ENCODE measurements at places on chromosomes 16 and 17.

DNA sequence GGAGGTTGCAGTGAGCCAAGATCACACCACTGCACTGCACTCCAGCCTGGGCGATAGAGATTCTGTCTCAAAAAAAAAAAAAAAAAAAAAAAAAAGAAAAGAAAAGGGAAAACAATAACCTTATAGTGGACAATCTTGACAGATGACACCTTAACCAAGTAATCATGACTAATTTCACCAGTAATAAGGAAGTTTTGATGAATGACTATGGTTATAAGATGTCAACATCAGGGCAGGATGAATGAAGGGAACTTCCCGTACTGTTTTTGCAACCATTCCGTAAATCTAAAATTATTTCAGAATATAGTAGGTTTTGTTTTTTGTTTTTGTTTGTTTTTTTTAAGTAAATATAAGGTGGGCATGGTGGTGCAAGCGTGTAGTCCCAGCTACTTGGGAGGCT is 23.0 kb downstream of the GSPT1 start:
- no peak for DNase-seq

DNA sequence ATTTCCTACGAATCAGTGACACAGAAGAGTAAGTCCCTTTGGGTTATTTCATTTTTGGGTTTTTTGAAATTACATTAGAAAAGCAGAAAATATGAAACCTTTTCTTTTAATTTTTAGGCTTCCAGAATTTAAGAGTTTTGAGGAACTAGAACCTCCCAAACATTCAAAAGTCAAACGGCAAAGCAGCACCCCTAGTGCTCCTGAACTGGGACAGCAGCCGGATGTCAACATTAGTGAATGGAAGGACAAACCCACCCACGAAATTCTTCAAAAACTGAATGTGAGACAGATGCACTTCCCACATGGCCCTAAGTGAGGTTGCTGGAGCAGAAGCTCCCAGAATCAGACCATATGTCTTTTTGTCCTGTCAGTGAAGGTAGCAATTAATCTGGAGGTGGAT is 199.4 kb downstream of the PHKB start:
- no peak for DNase-seq

GRCh38 chr16:3475604-3476375 is 19.5 kb downstream of the C16orf90 start:
- DNase-seq: no peak

GRCh38 chr16:88842806-88843205 is 13.9 kb downstream of the GALNS start:
- DNase-seq: no peak

DNA sequence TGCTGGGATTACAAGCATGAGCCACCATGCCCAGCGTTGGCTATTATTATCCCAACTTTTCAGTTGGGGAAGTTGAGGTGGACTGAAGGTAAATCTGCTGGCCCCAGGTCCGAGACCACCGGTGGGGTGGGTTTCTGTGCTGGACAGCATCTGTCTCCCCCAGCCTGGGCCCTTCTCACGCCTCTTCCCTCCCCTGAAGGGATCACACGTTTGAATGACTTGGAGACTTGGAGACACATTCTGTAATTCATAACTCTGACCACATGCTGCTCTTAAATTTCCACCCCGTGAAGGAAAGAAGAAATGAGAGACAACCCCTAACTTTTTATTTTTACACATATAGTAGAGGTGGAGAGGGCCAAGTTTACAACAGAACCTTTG is 109.8 kb downstream of the MSI2 start:
- no peak for DNase-seq

DNA sequence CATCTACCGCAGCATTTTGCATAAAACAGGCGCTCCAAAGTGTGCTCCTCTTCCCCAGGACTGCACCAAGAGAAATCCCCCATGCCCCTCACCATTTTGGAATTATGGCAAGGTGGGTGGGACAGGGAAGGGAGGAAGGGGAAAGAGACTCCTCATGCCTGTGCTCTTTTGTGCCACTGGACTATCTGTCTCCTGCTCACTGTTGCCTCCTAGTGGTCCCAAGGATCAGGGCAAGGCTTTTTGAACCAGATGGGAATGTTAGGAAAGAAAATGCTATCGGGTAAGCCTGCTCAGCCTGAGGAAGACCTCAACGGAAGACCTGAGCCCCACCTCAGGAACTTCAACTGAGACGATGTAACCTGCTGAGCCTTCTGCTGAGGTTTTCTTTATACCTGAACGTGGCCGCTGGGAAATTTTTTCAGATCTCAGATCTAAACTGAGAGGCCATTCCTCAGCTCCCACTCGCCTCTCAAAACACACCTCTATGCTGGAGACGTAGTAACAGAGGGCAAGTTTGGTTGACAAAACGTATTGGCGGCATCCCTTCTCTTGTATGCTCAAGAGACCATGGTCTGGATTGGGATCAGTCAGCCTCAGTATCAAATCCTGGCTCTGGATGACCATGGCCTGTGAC is 58.3 kb downstream of the SPACA3 start:
- peak; percentile 51 for DNase-seq

DNA sequence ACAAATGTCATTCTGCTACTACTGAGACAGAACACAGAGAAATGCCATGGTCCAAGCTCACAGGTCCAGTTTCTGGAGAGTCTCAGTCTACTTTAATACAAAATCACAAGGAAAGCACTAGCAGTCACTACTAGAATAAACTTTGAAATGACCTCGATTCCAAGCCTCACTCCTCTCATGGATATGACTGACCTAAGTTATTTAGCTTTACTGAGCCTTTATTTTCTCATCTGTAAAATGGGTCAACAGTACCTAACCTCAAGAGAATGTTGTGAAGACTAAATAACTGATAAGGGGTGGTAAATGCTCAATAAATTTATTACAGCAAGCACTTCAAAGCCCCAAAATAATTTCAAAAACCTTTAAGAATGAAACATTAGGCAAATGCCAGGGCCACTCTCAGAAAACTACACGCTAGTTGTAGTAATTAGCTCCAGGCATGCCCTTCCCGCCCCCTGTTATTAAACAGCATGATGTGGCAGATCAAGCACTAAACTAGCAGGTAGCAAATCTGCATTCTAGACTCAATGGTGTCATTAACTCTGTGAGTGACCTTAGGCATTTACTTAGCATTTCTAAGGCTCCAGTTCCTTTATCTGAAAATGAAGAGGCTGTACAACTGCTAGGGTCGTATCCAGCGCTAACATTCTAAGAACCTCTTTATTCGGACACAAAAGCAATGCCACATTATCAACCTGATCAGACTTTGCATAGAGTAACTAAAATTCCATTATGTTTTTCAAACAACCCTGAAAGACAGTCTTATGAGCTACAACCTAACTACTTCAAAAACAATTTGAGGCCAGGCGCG is 8.4 kb downstream of the GSPT1 start:
- DNase-seq: no peak

DNA sequence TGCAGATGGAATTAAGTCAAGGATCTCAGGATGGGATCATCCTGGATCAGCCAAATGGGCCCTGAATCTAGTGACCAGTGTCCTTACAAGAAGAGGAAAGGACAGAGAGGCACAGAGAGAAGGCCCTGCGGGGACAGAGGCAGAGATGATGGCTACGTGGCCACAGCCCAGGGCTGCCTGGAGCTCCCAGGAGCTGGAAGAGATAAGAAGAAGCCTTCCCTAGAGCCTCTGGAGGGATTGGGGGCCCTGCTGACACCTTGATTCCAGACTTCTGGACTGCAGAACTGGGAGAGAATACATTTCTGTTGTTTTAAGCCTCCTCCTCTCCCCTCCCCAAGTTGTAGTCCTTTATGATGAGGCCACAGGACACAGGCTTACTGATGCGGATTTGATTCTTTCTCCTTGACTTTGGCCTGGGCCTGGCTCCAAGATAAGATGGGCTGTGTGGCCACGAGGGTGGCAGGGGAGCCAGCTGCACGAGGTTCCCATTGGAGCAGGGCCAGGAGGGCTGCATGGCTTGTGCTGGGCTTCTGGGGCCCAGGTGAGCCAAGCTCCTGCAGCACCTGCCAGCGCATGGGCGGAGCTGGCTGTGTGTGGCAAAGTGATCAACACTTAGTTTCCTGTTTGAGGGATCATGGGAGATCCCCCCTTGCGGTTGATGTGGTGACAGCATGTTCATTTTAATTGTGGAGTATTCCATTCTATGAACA is 146.1 kb downstream of the IRF8 start:
- peak; percentile 61 for DNase-seq

GRCh38 chr17:71315568-71315967 is 805.3 kb upstream of the SOX9 start:
- DNase-seq: no peak

GRCh38 chr16:2969545-2970521 is 685 bp downstream of the PAQR4 start:
- peak; percentile 92 for DNase-seq

GRCh38 chr17:7858522-7858810 is 663 bp downstream of the CYB5D1 start:
- DNase-seq: peak; percentile 61

GRCh38 chr16:49789616-49790015 is 66.3 kb downstream of the ZNF423 start:
- DNase-seq: no peak

- DNase-seq: peak; percentile 87
Measured at GRCh38 chr17:32341857-32342602, at the start of gene C17orf75. TSS of gene C17orf75 (minus strand) at chr17:32342173. CDS start at chr17:32342139, 34 bp downstream.

DNA sequence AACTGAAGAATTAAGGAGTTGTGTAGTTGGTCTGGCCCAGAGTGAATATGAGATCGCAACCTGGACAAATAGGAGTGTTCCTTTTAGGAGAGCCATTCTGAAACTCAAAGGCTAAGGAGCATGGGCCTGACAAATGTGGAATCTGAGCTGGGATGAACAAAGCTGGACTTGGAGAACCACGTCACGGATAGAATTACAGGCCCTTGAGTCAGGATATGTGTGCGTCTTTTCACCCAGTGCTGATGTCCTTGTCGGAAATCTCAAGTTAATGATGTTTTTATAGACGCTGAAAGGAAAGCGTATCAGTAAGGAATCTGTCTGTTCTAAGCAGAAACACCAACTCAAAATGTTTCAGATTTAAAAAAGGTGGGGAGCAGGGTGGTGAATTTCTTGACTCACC is 173.8 kb upstream of the ZKSCAN2 start:
- DNase-seq: no peak

DNA sequence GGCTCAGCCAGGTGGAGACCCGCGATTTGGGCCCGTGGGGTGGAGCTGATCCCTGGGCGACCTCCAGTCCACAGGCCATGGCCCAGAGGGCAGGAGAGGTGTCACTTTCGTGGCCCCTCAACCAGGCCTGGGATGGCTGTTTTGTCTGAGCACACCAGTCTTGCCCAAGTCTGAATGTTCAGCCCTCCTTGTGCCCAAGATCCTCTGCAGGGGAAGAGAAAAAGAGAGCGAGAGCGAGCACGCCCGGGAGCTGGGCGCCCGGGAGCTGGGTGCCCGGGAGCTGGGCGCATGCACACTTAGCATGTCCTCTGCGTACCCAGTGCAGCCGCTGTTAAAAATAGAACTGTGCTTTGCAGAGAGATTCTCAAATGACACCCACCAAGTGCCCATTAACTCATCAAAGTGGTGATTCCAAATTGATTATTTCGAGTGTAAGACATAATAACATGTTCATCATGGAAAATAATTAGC is 403.3 kb upstream of the TNRC6C start:
- DNase-seq: no peak

Measured in activated CD4-positive, alpha-beta memory T cell treated with anti-CD3 and anti-CD28 coated beads for 36 hours (primary cell).